Suppressor macrophage (primary cell): ENCODE measurements at places on chromosomes 7 and 10.

GRCh38 chr10:17001297-17001744 lies 128.3 kb downstream of the CUBN start:
- DNase-seq: no peak

GRCh38 chr10:73060738-73061635 lies 35.7 kb downstream of the P4HA1 start:
- peak; percentile 3 for DNase-seq

DNA sequence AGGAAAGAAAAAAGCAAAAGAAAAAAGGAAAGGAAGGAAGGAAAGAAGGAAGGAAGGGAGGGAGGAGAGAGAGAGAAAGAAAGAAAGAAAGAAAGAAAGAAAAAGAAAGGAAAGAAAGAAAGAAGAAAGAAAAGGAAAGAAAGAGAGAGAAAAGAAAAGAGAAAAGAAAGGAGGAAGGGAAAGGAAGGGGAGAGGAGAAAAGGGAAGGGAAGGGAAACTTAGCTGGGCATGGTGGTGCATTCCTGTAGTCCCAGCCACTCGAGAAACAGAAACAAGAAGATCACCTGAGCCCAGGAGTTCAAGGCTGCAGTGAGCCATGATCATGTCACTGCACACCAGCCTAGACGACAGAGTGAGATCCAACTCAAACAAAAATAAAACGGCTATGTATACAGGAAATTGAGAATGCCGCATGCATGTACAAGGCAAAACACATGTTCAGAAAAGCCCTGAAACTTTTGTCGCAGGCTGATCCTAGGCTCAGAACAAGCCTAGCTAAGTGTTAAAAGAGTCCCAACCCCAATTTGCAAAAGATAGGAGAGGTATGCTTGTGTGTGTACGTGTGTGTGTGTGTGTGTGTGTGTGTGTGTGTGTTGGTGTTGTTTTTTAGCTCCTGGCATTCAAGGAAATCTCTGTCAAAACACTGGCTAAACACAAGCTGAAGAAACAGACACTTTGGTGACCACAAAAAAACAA lies 6.6 kb upstream of the NPC1L1 start:
- no peak for DNase-seq

DNA sequence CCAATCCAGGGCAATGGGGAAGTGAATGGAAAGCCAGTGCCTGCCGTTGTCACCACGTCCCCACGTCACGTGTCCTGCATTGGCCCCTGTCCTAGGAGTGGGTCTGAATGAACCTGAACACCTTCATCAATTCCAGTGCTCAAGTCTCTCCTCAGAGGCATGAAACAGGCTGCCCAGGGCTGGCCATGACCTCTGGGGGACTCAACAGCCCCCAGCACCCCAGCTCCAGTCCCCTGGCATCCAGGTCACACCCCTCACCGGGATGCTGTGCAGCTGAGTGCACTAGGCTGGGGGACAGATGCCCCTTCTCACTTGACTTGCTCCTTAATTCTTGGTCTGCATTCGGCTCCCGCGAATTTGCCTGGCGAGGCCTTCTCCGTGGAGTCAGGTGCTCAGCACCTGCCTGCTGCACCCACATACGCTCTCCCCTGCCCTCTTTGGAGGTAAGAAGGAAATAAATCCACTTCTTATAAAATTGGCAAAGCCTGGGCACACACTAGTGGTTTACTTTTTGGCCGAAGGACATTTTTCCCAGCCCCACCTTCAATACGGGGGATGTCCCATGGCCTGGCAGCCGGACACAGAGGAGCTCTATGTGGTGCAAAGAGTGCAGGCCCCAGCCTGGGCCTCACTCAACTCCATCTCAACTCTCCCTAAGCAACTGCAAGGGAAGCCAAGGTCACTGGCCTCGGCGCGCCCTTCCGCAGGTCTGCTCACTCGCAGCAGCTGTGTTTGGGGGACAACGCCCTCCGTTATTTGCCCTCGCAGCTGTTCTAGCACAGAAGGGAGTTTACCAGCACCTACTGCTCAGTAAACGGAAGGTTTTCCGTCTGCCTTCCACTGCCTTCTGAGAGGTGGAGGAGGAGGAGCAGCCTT lies 77.6 kb upstream of the SHH start:
- no peak for DNase-seq

GRCh38 chr7:105896407-105896911 lies 20.1 kb upstream of the ATXN7L1 start:
- no peak for DNase-seq

- DNase-seq: peak; percentile 27
Measured at GRCh38 chr7:139095194-139095659, 14.3 kb downstream of the ZC3HAV1 start.

DNA sequence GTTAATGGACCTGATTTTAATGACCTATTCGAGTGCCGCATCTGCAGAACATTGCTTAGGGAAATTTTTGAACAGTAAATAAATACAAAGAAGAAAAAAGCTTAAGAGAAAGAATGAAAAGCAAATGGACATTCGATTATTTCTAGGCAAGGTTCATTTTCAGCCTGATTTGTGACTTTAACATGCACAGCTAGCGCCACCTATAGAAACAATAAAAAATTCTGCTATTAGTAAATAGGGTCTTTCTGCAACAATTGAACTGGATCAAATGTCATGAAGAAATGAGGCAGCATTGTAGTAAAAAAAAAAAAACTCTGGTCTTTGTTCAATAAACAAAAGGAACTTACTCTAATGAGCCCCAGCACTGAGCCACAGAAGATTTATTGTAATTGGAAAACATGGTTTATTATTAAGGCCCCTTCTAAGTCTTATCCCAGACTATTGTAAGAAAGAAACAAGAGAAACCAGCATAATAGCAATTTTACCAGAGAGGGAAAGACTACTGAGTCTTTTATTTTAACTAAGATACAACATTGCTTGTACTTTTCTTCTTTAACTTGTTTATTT lies 41.4 kb upstream of the GHITM start:
- no peak for DNase-seq

DNA sequence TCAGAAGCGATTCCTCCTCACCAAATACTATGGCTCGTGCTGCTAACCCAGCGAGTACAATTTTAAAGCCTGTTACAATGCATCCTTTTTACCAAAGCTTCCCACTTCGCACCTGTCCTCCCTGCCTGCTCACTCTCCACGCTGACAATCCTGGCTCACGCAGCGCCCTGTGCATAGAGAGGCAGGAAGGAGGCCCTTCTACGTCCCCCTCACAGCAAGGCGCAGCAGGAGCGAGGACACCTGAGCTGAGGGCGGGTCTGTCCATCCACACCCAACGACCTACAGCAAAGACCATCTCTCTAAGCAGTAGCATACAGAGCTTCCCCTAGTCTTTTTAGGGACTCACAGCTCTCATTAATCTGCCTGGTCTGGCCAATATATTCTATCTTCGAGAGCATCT lies 46.0 kb downstream of the MKI67 start:
- no peak for DNase-seq

GRCh38 chr7:44050915-44051560 lies 6.5 kb downstream of the DBNL start:
- no peak for DNase-seq

- no peak for DNase-seq
Measured at GRCh38 chr7:44808914-44809393, 12.5 kb downstream of the PPIA start.

GRCh38 chr10:45378914-45379726 lies 5.1 kb downstream of the ALOX5 start:
- peak; percentile 93 for DNase-seq

DNA sequence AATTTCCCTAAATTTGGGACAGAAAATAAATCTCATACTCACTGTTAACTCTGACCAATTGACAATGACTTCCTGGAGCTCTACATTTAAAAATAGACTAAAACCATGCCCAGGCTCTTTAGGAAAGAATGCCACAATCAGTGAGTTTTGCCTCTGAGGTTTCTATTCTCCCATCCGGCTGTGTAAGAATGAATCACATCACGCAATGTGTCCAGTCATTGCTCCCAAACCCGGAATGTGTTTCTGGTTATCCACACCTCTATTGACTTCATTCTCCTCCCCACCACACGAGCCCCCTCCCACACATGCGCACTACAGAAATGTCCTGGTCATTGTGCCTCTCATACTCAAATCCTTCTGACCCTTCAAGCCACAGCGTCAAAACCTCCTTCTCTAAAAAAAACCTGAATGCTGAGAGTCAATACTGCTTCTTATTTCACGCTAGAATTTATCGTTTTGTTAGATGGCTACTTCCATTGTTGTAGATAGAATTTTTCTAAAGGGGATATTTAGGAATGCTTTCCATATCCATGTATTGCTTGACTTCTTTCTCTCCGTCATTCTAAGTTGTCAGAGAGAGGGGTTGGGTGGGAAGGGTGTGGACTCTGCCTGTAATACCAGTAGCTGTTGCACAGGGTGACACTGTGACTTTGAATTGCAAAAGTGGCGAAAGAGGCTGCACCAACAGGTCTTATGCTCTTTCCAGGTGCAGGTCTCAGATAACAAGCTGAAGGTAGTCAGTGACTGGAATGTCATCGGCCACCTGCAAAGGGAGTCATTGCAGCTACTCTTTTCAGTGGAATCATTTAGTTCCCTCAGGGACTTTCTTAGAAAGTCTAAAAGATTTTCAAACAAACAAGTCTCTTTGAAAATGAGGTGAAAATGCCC lies 356.6 kb downstream of the PAXIP1 start:
- DNase-seq: no peak

GRCh38 chr7:29299086-29299485 lies 104.5 kb downstream of the CHN2 start:
- DNase-seq: no peak

DNA sequence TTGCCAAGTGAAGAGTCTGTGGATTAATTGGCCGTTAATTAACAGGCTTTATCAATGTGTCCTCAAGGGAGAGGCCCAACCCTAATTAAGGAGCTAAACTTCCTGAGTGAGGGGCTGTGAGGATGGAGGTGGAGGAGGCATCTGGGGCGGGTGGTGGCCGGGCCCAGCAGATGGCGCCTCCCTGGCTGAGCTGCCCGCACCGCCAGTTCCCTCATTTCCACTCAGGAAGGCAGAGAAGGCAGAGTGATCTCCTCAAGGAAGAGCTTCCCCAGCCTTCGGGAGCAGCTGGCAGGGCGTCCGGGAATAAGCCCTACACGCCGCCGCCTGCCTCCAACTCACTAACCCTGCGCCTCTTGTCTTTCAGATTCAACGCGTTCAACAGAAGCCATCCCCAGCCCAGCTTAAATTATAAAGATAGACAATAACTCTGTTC lies 112.2 kb downstream of the CYTH3 start:
- peak; percentile 19 for DNase-seq

DNA sequence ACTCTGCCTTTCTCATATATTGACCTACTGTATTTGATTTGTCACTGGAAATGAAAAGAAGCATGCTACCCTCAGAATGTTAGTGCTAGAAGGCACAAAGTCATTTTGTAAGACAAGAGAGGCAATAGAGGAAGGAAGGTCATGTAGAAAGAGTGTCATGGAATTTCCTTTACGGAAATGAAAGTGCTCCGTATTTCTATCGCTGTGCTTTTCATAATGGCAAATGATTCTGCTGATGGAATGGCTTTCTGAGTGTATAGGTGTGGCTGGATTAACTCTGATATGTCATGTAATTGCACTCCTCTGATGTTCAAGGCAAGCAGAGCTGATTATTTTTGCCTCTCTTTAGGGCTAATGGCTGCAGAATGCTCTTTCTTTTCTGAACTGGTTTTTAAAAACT lies 15.5 kb upstream of the STEAP4 start:
- DNase-seq: peak; percentile 85

GRCh38 chr7:55964261-55965099 lies at the start of gene NIPSNAP2:
Gene NIPSNAP2 (plus strand): TSS chr7:55964585. CDS start chr7:55964610, 25 bp downstream.
- DNase-seq: peak; percentile 92

GRCh38 chr7:148871030-148871429 lies 13.1 kb downstream of the EZH2 start:
- no peak for DNase-seq

- DNase-seq: peak; percentile 89
Measured at GRCh38 chr7:137772748-137773147, 74.0 kb downstream of the DGKI start.

- DNase-seq: no peak
Measured at GRCh38 chr10:128237710-128238109, 111.5 kb upstream of the MKI67 start.

DNA sequence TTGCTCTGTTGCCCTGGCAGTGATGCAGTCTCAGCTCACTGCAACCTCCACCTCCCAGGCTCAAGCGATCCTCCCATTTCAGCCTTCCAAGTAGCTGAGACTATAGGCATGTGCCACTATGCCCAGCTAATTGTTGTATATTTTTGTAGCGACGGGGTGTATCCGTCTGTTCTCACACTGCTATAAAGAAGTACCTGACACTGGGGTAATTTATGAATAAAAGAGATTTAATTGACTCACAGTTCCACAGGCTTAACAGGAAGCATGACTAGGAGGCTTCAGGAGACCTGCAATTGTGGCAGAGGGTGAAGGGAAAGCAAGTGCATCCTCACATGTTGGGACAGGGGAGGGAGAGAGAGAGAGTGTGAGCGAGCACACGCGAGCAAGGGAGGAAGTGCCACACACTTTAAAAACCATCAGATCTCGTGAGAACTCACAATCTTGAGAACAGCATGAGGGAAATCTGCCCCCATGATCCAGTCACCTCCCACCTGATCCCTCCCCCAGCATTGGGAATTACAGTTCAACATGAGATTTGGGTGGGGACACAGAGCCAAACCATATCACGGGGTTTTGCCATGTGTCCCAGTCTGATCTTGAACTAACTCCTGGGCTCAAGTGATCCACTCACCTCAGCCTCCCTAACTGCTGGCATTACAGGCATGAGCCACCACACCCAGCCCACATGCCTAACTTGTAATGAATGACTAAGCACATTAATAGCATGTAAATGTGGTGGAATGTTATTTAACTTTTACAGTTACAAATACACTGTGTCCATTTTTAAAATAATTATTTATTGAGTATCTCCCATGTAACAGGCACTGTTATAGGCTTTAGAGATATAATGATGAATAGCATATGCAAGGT lies 65.5 kb downstream of the RALA start:
- DNase-seq: peak; percentile 21

DNA sequence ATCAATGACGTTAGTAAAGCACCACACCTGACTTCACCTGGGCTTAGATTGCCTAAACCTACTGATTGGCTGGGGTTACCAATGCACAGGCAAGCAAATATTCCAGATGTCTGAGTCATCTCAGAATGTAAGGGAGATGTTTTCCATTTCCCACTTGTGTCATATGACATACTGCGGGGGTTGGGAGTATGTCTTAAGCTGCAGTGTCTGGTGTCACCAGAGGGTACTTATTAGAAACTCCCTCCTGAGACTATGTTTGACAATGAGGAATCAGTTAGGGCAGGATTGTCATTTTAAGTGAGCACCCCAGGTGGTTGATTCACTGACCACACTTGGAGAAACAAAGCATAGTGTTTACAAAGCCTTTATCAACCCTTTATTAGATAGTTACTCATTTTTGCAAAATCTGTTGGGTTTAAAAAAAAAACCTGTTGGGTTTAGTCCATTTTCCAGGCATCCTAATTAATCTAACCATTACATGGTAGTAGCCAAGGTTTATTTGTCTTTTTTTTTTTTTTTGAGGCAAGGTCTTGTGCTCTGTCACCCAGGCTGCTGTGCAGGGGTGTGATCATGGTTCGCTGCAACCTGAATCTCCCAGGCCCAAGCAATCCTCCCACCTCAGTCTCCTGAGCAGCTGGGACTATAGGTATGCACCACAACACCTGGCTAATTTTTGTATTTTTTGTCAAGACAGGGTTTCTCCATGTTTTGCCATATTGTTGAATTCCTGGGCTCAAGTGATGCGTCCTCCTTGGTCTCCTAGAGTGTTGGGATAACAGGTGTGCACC lies 72.5 kb downstream of the CDK6 start:
- peak; percentile 72 for DNase-seq

- no peak for DNase-seq
Measured at GRCh38 chr10:128868481-128868880, 598.6 kb upstream of the MGMT start.

- no peak for DNase-seq
Measured at GRCh38 chr7:31855530-31855929, 168.5 kb downstream of the PPP1R17 start.
